ENCODE measurements at places on chromosomes 3 and 15. TPM values are rescaled to one million over a fixed set of nuclear protein-coding genes. Genes with fewer than 3 reads are reported as not detected.

SLC28A2 gene
- 1.5 TPM for total RNA-seq

RAB6B gene
- 9.1 TPM for total RNA-seq

PPM1L gene
- 13.1 TPM for total RNA-seq

RARRES1 gene
- 73.1 TPM for total RNA-seq

FILIP1L gene
- total RNA-seq, result 48.2 TPM

DNA sequence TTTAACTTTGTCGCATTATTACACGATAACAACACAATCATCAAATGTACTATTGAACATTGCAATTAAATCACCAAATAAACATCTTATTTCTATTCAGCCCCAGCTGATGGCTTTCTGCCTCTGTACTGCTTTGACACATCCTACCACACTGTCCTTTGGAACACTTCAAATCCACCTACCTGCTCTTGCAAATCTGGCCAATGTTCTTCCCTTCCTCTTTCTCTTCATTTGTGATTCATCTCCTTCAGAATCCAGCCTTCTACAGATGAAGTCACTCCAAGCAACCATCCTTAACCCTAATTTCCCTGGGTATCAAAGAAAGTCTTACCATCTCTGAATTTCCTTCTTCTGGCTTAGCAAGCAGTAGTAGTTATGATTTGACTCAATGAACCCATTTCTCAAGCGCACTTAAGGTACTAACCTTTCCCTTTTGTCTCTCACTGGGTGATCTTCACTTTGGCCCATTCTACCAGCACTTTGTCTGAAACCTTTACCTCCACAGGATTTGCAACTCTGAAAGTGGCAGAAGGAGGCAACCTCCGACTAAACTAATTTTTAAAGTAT lies 502.9 kb downstream of the FOXP1 start:
- H3K27ac ChIP-seq, result no peak overlapping the region
- H3K27me3 ChIP-seq, result no peaks in the 10 kb centered on the region
- DNase-seq, result no peak
- peaks cover 29% of the 10 kb centered on the region for H3K4me1 ChIP-seq

- H3K27ac ChIP-seq, result no peak overlapping the region
- H3K27me3 ChIP-seq, result peaks cover 38% of the 10 kb centered on the region
- H3K36me3 ChIP-seq, result no peaks in the 10 kb centered on the region
- H3K4me1 ChIP-seq, result peaks cover 19% of the 10 kb centered on the region
- DNase-seq, result no peak
These were observed 11.3 kb upstream of the ANKRD63 start for GRCh38 chr15:40293905-40294895.

- H3K36me3 ChIP-seq, result no peaks in the 10 kb centered on the region
- H3K4me1 ChIP-seq, result no peaks in the 10 kb centered on the region
- H3K27me3 ChIP-seq, result no peaks in the 10 kb centered on the region
- no peak for DNase-seq
- no peak overlapping the region for H3K27ac ChIP-seq
These were observed 294.1 kb upstream of the UBE2E2 start for GRCh38 chr3:22908989-22909507.

DNA sequence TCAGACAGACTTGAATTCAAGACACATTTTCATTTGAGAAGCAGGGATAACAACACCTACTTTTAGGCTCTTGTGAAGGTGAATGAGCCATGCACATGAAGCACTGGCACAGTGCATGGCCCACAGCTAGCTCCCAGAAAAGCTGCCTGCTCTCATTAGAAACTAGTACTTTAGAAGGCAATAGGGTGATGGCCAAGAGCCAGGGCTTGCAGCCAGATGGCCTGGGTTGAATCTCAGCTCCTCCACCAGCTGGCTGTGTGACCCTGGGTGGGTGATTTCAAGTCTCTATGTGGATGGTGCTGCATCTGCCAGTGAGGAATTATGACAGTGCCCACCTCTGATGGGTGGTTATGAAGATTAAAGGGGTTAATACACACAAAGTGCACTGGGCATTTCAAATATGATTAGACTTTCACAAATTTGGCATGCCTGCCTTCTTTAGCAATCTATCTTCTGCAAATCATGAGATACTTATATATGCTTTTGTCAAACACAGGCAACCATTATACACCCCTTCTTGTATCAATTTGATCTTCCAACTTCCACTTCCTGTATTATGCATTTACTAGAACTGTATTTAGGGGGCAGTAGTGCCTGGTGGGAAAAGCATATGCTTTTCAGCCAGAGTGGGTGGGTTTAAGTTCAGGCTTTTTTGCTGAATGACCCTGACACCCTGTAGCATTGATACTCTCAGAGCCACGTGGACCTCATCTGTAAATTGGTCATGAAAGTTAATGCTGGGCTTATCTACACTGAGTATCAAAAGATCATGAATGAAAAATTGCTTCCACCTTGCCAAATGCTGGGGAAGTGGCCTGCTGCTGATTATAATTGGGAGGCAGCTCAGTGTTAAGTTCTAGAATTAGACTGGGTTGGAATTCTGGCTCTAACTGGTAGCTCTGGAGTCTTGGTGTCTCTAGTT lies 34.7 kb upstream of the RBP1 start:
- no peaks in the 10 kb centered on the region for H3K4me1 ChIP-seq
- H3K27me3 ChIP-seq, result no peaks in the 10 kb centered on the region
- no peak overlapping the region for H3K4me3 ChIP-seq
- DNase-seq, result no peak
- H3K27ac ChIP-seq, result no peak overlapping the region

- no peak overlapping the region for H3K4me3 ChIP-seq
- no peaks in the 10 kb centered on the region for H3K27me3 ChIP-seq
- no peaks in the 10 kb centered on the region for H3K36me3 ChIP-seq
- H3K4me1 ChIP-seq, result no peaks in the 10 kb centered on the region
- no peak overlapping the region for H3K27ac ChIP-seq
These were observed 130.0 kb upstream of the NR2F2 start for GRCh38 chr15:96200357-96200967.

DNA sequence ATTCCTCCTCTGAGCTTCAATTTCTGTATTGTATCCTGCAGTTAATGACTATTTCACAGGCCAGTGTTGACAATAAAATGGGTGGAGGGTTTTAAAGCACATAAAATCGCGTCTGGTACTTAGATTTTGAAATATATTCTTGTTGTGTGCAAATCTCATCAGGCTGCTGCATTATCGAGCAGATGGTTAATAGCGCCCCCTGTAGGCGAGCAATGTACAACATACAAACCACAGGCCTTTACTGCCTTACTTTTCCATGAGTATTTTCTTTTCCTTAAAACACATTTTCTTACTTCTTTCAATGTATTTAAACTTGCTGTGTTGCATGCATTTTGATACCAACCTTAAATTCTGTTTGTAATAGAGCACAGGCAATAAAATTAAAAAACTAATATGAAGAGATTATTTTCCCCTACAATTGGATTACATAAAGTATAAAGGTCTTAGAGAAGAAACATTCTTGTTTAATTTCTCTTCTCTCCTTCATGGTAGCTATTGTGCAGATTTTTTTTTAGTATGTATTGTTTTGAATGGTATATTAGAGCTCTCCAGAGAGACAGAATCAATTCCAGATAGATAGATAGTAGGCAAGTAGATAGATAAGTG lies 608.4 kb downstream of the CADM2 start:
- H3K36me3 ChIP-seq, result no peaks in the 10 kb centered on the region
- H3K27me3 ChIP-seq, result no peaks in the 10 kb centered on the region
- H3K4me1 ChIP-seq, result no peaks in the 10 kb centered on the region
- peak; percentile 63 for DNase-seq

- peak; percentile 65 for DNase-seq
- no peak overlapping the region for H3K4me3 ChIP-seq
- H3K4me1 ChIP-seq, result peaks cover 47% of the 10 kb centered on the region
- no peaks in the 10 kb centered on the region for H3K27me3 ChIP-seq
These were observed 117.8 kb upstream of the PRICKLE2 start for GRCh38 chr3:64342940-64343688.

GRCh38 chr3:136078421-136079364 lies 113.2 kb downstream of the PPP2R3A start:
- no peaks in the 10 kb centered on the region for H3K27me3 ChIP-seq
- no peak overlapping the region for H3K27ac ChIP-seq
- no peaks in the 10 kb centered on the region for H3K4me1 ChIP-seq
- no peak overlapping the region for H3K4me3 ChIP-seq
- DNase-seq, result peak; percentile 35

DNA sequence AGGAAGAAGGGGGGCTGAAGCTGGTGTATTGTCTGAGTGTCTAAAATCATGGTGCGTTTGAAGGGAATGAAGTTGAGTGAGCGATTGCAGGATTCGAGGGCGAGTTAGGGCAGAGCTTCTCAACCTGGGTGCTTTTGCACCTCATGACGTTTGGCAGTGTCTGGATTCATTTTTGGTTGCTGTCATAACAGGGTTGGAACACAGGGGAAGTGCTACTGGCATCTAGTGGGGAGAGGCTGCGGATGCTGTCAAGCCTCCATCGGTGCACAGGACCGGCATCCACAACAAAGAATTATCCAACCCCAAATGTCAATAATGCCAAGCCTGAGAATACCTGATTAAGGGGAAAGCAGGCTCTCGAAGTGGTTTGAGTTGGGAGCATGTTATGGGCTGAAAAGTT lies 120.0 kb downstream of the SLCO3A1 start:
- H3K4me3 ChIP-seq, result no peak overlapping the region
- no peak overlapping the region for H3K27ac ChIP-seq
- H3K27me3 ChIP-seq, result peaks cover 9% of the 10 kb centered on the region
- no peaks in the 10 kb centered on the region for H3K36me3 ChIP-seq
- no peak for DNase-seq

DNA sequence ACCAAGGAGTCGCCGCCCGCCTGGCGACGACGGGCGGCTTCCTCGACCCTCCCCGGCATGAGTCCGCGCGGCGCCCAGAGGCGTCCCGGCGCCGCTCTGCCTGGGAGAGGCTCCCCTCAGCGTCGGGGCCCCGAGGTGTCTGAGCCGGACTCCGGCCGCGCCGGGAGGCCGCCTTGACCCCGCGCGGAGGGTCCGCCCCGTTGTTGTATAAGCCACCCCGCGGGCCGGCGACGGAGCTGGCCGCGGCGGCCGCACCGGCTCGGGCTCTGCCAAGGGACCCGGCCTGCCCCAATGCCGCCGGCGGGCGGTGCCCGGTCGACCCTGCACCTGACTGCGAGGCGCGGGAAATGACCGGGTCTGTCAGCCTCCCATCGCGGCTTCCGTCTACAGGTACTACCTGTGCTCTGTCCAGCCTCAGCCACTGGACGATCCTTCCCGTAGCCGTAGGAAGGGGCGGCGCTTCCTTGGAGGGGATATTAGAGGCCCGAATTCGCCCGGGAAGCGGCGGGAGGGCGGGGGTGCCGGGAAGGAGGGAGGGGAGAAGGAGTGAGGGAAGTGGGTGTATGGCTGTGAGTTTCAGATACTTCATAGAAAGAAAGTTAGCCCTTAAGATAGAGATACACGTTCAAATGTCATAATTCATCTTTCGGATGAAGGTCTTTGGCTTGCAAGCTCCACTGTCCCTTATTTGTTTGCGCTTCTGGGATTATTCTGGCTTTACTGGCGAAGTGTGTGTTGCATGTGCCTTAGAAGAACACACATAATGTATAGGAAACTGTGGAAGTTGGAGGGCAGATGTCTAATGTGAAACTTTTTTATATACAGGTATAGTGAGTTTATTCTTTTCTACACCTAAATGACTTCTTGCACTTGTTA lies 620 bp downstream of the ABHD5 start:
- peak; percentile 83 for DNase-seq
- H3K4me3 ChIP-seq, result peak overlapping the region; percentile 96
- peaks cover 30% of the 10 kb centered on the region for H3K4me1 ChIP-seq
- H3K27ac ChIP-seq, result peak overlapping the region; percentile 98
- H3K36me3 ChIP-seq, result no peaks in the 10 kb centered on the region

DNA sequence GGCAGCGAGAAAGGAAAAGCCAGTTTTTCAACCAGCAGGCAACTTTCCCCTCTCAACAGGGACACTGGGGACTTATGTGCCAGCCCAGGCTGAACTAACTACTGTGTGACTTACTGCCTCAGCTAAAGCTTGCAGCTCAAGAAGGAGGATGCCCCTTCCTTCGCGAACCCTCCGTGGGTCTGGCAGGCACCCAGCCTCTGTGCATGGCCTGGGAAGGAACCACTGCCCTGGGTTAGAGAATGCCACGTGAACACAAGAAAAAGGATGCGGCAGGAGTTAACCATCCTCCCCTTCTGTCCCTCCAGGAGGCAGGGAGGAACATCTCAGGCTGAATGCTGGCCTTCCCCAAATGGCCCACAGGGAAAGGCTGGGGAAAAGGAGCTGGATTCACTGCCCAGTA lies 29.0 kb downstream of the CHDH start:
- H3K27me3 ChIP-seq, result no peaks in the 10 kb centered on the region
- peaks cover 7% of the 10 kb centered on the region for H3K4me1 ChIP-seq
- no peak for DNase-seq
- no peak overlapping the region for H3K27ac ChIP-seq

- no peak for DNase-seq
- no peaks in the 10 kb centered on the region for H3K4me1 ChIP-seq
- H3K27me3 ChIP-seq, result no peaks in the 10 kb centered on the region
- no peak overlapping the region for H3K27ac ChIP-seq
- H3K4me3 ChIP-seq, result no peak overlapping the region
These were observed 34.3 kb downstream of the ST6GAL1 start for GRCh38 chr3:186964616-186965015.

DNA sequence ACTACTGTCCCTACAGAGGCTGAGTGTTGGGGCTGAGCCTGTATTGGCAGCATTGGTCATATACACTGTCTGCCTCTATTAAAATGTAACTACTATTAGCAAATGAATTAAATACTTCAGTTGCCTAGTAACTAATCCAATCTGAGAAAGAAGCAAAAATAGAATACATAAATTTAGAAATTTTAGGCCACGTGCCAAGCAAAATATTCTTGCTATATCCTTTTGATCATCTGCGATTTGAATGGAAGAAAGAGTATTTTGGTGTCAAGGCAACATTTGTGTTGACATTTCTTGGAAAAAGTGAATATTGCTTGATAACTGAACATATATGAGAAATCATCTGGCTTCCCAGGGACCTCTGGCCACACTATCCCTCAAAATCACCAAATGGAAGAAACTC lies 148.2 kb upstream of the TOPAZ1 start:
- no peak overlapping the region for H3K4me3 ChIP-seq
- H3K27ac ChIP-seq, result no peak overlapping the region
- DNase-seq, result no peak
- no peaks in the 10 kb centered on the region for H3K36me3 ChIP-seq
- no peaks in the 10 kb centered on the region for H3K27me3 ChIP-seq

DNA sequence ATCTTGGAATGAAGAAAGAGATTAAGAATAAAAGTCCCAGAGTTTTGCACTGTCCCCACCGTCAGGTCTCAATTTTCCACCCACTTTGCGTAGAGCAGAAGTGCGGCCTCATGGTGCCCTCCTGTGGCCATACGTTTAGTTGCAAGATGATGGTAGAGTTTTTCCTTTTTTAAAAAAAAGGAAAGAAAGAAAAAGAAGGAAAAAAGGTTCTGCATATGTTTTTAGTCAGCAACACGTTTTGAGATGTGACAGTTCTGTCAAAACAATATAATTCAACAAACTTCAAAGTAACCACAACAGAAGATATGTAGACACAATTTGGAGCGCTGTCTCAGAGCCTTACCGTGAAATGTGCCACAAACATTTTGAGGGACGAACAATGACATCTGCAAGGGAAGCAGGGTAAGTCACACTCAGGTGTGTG lies 24.6 kb downstream of the EBLN2 start:
- no peaks in the 10 kb centered on the region for H3K36me3 ChIP-seq
- peak; percentile 60 for DNase-seq
- H3K27ac ChIP-seq, result no peak overlapping the region

- no peak for DNase-seq
- H3K27ac ChIP-seq, result no peak overlapping the region
- H3K36me3 ChIP-seq, result no peaks in the 10 kb centered on the region
- no peaks in the 10 kb centered on the region for H3K27me3 ChIP-seq
These were observed 139.0 kb downstream of the FAM43A start for GRCh38 chr3:194824701-194825111.

Measured in hepatocyte (in vitro differentiated cells).